ENCODE measurements at places on chromosomes 12 and 14. TPM values are rescaled to one million over a fixed set of nuclear protein-coding genes. Genes with fewer than 3 reads are reported as not detected.

TAS2R8 gene
- total RNA-seq, result not detected

KRT6C gene
- not detected for total RNA-seq

ORMDL2 gene
- 39.6 TPM for total RNA-seq

AP1G2 gene
- 135 TPM for total RNA-seq

TAS2R14 gene
- total RNA-seq, result 0.84 TPM

FOXM1 gene
- total RNA-seq, result 75.9 TPM

CIROP gene
- not detected for total RNA-seq

CCDC177 gene
- total RNA-seq, result 0.04 TPM

PPP4R3A gene
- 127 TPM for total RNA-seq

TPPP2 gene
- not detected for total RNA-seq

RFLNA gene
- total RNA-seq, result not detected

DHRS2 gene
- total RNA-seq, result 3.5 TPM

TTC6 gene
- not detected for total RNA-seq

SELPLG gene
- 28.8 TPM for total RNA-seq

GPR135 gene
- total RNA-seq, result 1.2 TPM

DIO2 gene
- total RNA-seq, result not detected

CCDC198 gene
- not detected for total RNA-seq

RBM19 gene
- total RNA-seq, result 98.0 TPM

ADCY6 gene
- 0.25 TPM for total RNA-seq

Data from activated CD8-positive, alpha-beta memory T cell treated with anti-CD3 and anti-CD28 coated beads for 36 hours (primary cell).